ENCODE measurements at places on chromosomes 16 and 17. TPM values are rescaled to one million over a fixed set of nuclear protein-coding genes. Genes with fewer than 3 reads are reported as not detected.

The PRAC1 gene
- total RNA-seq = not detected

DNA sequence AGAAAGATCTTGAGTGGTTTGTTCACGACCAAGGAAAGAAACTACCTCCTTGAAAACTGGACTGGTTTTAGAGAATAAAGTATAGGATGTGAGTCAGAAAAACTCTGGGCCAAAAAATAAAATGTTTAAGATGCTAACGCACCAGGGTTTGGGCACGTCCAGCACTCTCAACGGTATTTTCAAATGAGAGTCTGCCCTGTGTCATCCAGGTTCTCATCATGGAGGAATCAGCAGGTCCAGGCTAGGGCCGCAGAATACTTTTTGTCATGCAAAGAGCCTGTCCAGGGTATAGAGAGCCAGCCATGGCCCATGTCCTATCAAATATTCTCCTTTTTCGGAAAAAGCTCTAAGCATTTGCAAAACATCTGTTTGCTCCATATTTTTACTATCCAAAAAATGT is 2.4 kb downstream of the NXN start:
- no peak for DNase-seq

The USP43 gene
- 0.30 TPM for total RNA-seq

- no peak for DNase-seq
Observed at GRCh38 chr17:41734949-41735313, 488 bp upstream of the HAP1 start.

The KAT8 gene
- total RNA-seq = 67.7 TPM

DNA sequence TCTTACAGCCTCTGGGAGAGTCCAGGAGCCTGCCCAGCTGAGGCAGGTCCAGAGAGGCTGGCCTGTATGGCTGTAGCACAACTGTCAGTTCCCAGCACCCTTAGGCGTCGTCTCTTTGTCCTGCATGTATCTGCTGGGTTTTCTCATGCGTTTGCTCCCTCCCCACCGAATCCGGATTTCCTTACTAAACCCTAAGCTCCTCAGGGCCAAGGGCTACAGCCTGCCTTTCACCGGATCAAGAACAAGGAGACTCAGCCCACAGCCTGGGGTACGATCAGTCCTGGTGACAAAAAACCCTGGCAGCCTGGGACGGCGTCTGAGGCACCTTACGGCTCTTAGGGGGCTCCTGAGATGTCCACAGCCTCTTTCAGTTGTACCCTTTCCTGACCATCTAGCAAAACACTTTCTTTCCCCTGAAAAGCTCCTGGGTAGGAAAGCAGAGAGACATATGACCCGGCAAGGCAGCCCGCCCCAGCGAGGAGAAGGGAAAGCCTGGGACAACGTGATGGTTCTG is 12.2 kb downstream of the HIC1 start:
- no peak for DNase-seq

DNA sequence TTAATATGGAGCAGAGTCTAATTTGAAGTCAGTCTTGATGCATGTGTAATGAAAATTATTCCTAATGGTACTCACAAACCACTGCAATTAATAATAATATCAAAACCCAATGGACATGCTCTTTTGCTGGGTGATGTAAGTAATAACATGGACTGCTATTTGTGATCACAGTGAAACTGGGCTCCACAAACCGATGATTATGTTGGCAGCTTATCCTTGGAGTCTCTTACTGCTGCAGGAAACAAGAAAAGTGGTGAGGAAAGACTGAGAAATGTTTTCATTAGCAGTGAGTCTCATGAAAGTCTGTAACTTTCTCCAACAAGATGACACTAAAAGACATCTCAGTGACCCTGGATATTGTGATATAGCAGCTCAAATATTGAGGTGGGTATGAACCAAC is 45.2 kb downstream of the TMEM100 start:
- no peak for DNase-seq

The ITGB4 gene
- 0.55 TPM for total RNA-seq

The C17orf50 gene
- not detected for total RNA-seq

GRCh38 chr16:74734361-74735161 is 33.9 kb upstream of the MLKL start:
- DNase-seq = no peak

GRCh38 chr16:50683689-50684374 is 2.7 kb upstream of the SNX20 start:
- peak; percentile 72 for DNase-seq

DNA sequence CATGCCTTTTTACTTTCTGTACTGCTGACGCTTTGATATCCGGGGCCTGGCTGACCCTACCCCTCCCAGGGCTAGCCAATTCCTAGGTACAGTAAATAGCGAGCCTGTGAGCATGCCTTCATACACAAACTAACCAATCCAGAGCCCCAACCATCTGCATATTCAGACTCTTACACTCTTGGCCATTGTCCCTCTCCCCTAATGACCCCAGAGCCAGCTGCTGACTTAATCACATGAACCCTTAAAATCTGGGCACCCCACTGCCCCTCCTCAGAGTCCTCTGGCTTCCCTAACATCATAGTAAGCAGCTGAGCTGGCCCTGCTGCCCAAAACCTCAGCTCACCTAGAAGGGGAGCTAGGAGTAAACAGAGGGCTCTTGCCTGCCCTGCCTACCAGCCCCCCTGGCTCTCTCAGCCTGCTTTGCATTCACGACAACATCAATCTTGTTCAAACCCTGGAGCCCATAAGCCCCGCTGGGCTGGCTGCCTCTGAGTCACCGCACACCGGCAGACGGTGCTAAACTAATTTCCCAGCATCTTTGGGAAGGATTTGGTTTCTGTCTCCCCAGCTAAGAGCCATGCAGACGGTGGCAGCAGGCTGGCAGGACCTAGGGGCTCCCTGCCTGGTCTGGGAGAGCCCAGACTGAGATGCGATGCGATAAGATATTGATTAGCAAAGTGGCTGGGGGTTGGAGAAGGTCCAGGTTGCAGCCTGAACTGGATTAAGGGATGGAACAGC is 63.2 kb downstream of the CLEC19A start:
- no peak for DNase-seq

GRCh38 chr17:2386400-2387085 is 14.3 kb downstream of the MNT start:
- no peak for DNase-seq

GRCh38 chr16:27526180-27526579 is 23.5 kb downstream of the GTF3C1 start:
- no peak for DNase-seq

- DNase-seq = no peak
Observed at GRCh38 chr16:3023415-3023668, 400 bp downstream of the HCFC1R1 start.

GRCh38 chr16:64475627-64476351 is 646.1 kb downstream of the CDH11 start:
- no peak for DNase-seq

DNA sequence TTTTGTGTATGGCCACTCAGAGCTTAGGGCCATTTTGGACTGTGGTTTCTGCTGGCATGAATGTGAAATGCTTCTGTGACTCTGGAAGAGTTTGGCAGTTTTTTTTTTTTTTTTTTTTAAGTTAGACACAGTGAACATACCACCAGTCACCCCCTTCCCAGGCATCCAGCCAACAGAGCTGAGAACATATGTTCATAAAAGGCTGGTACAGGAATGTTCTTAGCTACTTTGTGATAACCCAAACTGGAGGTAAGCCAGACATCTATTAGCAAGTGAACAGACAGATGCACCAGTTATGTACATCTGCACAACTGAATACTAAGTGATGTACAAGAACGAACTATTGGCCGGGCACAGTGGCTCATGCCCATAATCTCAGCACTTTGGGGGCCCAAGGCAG is 92.7 kb downstream of the ABCC1 start:
- DNase-seq = no peak

DNA sequence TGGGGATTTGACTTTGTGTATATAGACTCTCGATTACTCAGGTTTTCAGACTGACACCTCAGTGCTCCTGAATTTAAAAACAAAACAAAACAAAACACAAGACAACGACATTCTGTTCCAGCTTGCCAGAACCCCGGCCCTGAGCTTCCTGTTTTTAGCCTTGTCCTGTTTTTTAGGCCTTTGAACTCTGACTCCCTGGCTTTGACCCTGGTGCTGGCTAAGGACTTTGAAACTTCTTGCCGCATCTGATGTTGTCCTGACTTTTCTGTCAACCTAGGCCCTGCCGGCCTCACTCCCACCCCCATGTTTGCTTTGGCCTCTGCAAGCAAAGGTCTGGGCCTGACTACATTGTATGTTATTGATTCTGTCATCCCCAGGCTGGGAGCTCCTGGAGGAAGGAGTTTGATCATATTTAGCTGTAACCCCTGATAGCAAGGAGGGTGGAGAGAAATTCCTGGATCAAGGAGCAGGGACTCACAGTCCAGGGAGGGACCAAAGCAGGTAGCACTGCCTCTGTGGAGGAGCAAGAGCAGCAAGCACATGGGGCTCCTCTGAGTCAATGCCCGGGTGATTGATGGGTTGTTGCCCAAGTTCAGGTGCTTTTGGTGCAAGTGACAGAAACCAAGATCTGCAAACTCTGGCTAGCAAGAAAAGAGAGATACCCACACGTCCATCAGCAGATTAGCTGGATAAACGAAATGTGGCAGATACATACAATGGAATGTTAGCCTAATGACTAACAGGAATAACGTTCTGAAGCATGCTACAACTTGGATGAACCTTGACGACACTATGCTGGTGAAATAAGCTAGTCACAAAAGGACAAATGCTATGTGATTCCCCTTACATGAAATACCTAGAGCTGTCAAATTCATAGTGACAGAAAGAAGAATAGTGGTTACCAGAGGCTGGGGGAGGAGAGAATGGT is 7.7 kb downstream of the CCL16 start:
- DNase-seq = no peak

DNA sequence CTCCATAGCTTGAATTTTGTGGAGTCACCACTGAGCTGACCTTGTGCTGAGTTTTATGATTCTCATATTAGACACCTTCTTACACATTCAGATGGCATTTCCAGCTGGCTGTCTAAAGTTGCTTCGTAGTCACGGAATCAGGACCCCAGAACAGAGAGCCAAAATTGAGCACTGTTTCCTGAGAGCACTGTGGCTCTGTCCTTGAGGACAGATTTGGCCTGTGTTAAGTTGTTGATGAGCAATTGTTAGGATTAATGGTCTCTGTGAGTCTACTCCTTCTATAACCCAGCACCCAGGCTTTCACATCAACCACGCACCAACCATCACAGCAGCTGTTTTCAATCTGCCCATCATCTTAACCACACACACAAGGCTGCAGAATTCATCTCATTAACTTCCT is 277.5 kb upstream of the HSBP1 start:
- no peak for DNase-seq

Measured in activated CD4-positive, alpha-beta T cell treated with anti-CD3 and anti-CD28 coated beads, Interleukin-2, amount 10 ng/mL, durations not matched to agents 7 days and 5 days (primary cell).